CD4-positive, alpha-beta T cell treated with Interleukin-15 for 1 hour (primary cell): ENCODE measurements at places on chromosomes 11 and 22.

DNA sequence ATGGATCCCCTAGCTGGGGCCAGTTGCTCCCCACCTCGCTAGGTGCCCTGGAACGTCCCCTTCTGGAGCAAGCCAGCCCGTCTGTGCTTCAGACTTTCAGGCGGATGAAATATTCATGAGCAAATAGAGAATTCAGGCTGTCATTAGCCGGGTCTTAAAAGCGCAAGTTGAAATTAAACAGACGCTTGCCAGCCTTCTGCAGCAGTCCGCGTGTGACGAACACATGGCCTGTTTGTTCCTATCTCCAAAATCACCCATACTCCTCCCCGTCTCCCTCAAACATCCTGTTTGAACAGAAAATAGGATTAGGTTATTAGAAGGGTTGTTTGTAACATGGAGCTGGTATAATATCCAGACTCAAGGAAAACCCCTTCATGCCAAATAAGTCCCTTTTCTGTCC lies 38.7 kb downstream of the MYO18B start:
- DNase-seq = no peak

DNA sequence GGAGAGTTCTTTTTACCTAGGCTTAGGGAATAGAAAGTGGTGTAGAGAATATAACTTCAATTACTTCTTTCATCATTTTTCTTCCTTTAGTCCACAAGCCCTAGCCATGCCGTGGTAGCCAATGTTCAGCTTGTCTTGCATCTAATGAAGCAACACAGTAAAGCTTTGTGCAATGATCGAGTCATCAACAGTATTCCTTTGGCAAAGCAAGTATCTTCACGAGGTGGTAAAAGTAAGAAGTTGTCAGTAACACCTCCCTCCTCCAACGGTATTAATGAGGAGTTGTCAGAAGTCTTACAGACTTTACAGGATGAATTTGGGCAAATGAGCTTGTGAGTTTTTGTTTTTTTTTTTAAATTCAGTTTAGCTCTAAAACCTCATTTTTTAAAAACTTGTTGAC lies 37.4 kb downstream of the CEP57 start:
- DNase-seq = no peak

GRCh38 chr11:120632579-120632978 lies 121.0 kb downstream of the GRIK4 start:
- no peak for DNase-seq

DNA sequence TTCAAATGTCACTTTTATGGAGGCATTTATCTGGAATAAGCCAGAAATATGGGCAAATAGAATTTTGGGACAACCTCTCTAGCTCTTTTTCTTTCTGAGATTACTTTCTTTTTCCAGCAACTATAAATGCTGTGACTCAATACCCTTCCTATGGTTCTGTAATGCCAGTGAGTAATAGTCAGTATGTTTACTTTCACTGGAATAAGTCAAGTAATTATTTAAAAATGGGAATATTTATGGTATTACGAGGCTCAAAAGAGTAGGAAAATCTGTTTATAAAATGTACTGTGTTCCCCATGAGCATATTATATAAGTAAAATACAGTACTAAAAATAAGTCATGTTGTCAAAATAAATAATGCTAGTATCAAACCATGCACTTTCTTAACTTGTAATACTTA lies 750.5 kb downstream of the LUZP2 start:
- DNase-seq = no peak

DNA sequence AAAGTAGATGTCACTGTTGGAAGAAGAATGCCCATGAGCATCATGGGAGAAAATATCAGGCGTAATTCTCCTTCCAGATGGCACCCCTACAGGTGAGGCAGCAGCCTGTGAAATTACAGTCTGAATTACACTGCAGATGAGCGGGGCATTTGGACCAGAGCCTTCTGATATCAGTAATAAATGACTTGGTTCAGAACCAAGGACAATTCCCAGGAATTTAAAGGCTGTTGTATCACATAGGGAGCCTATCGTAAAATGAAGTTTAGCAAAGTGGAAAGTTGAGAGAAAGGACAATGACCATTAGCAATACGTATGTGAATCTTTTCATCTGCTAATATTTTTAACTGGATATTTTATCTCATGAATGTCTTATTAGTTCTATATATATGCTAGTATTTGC lies 61.3 kb downstream of the PRMT3 start:
- no peak for DNase-seq
